ENCODE measurements at places on chromosomes 5 and 9. TPM values are rescaled to one million over a fixed set of nuclear protein-coding genes. Genes with fewer than 3 reads are reported as not detected.
A peak's percentile ranks its signal among the peaks of the same experiment; 100 is the strongest.

GRCh38 chr5:72353046-72353445 lies 32.9 kb downstream of the PTCD2 start:
- DNase-seq = peak; percentile 47

GRCh38 chr5:144356489-144356888 lies 185.8 kb downstream of the KCTD16 start:
- DNase-seq = no peak

GRCh38 chr5:134177369-134178095 lies 782 bp upstream of the SKP1 start:
- DNase-seq = no peak

- DNase-seq = no peak
These were observed 376.4 kb downstream of the ARRDC3 start for GRCh38 chr5:91006713-91007112.

- no peak for DNase-seq
These were observed 22.2 kb downstream of the C9orf152 start for GRCh38 chr9:110185806-110186205.

Gene FGD3
- polyA plus RNA-seq = not detected

Gene SLC34A1
- not detected for polyA plus RNA-seq

Gene FBP2
- polyA plus RNA-seq = not detected

Gene PDGFRB
- 118 TPM for polyA plus RNA-seq

Gene PLEKHG4B
- 0.37 TPM for polyA plus RNA-seq

DNA sequence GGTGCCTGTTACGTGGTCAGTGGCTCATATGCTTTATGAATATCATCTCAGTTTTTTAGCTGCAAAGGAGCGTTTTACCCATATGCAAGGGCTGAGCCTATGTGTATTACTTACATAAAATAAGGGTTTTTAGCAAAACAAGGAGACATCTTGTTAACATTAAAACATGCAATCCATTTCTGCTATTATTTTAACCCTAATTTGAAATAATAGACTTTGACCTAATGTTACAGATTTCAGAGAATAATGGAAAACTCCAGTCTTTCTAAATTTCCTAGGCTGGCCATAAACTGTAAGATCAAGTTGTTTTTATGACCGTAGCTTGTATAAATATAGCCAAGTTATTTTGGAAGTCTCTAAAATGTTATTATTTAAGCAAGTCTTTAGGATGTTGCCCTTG lies 121.1 kb upstream of the SEMA6A start:
- no peak for DNase-seq

GRCh38 chr5:137395011-137395755 lies 103.9 kb downstream of the SPOCK1 start:
- DNase-seq = no peak

DNA sequence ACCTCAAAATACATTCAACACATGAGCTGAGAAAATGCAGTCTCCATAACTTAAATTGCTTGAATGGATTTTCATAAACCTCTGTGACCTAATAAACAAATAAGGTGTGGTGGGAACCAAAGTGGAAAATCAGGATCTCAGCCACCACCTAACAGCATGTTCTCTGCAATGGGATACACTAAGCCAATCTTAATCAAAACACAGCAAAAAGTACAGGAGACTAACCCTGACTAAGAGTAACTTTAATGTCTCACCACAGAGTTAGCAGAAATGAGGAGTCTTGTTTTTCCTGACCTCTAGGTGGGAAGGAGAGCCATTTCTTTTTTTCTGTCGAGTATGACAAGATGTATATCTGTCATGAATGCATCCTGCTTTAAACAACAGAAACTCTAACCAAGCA lies 48.5 kb downstream of the PLK2 start:
- DNase-seq = no peak

Gene SLCO4C1
- polyA plus RNA-seq = not detected

- DNase-seq = no peak
These were observed 34.4 kb upstream of the ZFAND5 start for GRCh38 chr9:72399391-72399790.

GRCh38 chr9:106783121-106783520 lies 79.8 kb upstream of the ZNF462 start:
- no peak for DNase-seq

Gene BNC2
- 46.8 TPM for polyA plus RNA-seq

GRCh38 chr5:131795879-131796792 lies 681 bp downstream of the FNIP1 start:
- no peak for DNase-seq

DNA sequence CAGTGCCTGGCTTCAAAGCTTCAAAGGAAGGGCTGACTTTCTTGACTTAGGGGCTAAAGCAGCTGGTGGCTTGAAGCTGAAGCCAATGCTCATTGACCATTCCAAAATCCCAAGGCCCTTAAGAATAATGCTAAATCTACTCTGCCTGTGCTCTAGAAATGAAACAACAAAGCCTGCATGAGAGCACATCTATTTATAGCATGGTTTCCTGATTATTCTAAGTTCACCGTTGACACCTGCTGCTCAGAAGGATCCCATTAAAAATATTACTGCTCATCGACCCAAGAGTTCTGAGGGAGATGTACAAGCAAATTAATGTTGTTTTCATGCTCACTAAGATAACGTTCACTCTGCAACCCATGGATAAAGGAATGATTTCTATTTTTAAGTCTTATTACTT lies 6.7 kb downstream of the TMEM174 start:
- no peak for DNase-seq

Gene ACSL6
- not detected for polyA plus RNA-seq

GRCh38 chr5:96220610-96221390 lies 212.2 kb downstream of the PCSK1 start:
- no peak for DNase-seq

GRCh38 chr9:78363221-78363620 lies 66.3 kb downstream of the PSAT1 start:
- no peak for DNase-seq
